Kasumi-1 (cell line): ENCODE measurements at places on chromosomes 12 and 14.

- no peak for DNase-seq
These were observed 55.5 kb upstream of the NPAS3 start for GRCh38 chr14:32883188-32883587.

DNA sequence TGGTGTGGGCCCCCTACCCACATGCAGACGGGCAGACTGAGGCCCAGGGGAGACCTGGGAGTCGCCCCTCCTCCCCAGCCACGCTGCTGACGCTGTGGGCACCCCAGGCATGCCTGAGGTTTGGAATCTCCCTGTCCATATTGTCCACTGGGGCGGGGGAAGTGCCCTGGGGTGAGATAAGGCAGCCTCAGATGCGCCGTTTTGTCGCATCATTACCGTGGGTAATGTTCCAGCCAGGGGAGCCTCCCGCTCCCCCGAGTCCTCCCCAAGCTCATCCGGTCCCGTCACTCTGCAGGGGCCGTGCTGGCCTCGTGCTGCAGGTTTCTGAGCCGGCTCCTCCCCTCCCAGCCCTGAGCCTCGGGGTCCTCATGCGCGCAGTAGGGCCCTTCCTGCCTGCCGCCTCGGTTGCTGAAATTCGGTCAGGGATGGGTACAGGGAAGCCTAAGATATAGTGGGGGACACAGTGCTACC is 11.4 kb downstream of the INF2 start:
- no peak for DNase-seq

DNA sequence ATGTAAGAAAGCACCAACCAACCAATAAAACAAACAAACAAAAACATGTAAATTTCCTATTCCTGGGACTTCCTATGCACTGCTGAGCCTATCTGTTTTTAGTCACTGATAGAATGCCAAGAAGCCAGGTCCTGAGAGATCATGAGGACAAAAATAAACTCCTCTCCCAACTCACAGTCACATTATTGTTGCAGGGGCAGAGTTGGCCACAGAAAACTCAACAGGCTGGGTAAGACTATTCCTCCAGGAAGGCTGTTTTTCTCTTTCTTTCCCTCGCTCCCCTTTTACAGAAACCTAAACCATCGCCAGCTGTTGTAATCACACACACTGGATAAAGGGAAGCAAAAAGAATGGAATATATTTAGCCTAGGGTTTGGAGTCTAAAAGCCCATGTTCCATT is 55.8 kb upstream of the METAP2 start:
- no peak for DNase-seq

DNA sequence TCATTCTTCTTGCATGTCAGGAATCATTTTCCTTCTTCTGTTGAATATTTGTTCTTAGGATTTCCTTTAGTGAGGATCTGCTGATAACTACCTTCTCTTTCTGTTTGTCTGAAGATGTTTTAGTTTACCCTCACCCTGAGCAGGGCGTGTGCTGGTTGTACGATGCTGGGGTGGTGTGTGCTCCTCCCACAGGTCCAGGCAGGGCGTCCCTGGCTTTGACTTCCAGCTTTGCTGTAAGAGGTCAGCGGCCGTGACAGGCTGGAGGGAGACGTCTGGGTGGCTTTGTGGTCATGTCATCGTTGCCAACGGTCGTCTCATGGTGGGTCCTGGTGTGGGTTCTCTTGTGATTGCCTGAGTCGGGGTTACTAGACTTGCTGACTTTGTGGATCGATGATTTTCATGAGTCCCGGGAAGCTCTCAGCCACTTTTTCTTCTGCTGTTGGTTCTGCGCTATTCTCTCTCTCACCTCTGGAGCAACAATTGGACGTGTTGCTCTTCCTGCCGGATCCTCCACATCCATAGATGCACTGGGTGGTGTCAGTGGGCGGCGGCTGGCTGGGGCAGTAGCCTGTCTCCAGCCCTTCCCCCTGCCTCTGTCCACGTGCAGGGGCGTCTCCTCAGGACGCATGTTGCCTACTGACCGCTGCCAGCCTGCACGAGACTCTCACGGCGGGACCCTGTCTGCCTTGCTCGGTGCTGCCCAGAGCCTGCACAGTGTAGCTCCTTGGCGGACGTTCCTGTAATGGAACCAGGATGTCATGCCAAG is 8.4 kb downstream of the PACS2 start:
- no peak for DNase-seq
